Suprapubic skin (tissue), 4 donors: ENCODE measurements at places on chromosomes 16 and 17. TPM values are rescaled to one million over a fixed set of nuclear protein-coding genes. Genes with fewer than 3 reads are reported as not detected.

- no peaks in the 10 kb centered on the region for H3K36me3 ChIP-seq
- H3K27ac ChIP-seq, result no peak overlapping the region
- peaks cover 6% of the 10 kb centered on the region for H3K27me3 ChIP-seq
- no peak for DNase-seq
Observed at GRCh38 chr17:31490671-31491375, 99.3 kb downstream of the RAB11FIP4 start.

Gene CDYL2
- total RNA-seq, result 2.8 TPM

Gene HS3ST3B1
- total RNA-seq, result 17.2 TPM

Gene EVPLL
- total RNA-seq, result 3.7 TPM
